ENCODE measurements at places on chromosomes 13 and 19.

- no peak for DNase-seq
Measured at GRCh38 chr13:30377312-30377685, 45.0 kb upstream of the UBE2L5 start.

GRCh38 chr13:99558570-99559180 is 57.4 kb downstream of the TM9SF2 start:
- DNase-seq = no peak

DNA sequence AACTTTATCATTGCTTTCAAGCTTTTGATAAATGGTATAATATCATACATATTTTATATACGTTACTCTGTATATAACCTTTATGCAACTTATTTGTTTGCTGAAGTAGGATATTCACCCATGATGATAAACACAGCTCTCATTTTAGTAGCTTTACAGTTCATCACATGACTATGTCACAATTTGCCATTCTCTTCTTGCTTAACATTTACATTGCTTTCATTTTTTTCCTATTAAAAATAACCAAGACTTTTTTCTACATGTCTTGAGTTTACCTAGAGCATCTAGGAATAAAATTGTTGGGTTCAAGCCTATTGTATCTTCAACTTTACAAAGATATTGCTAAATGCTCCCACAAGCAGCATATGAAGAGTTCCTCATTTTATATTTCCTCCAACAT is 54.0 kb downstream of the KCNRG start:
- no peak for DNase-seq

- no peak for DNase-seq
Measured at GRCh38 chr19:38223617-38224013, 407 bp downstream of the DPF1 start.

GRCh38 chr19:6501740-6502648 is at the start of gene TUBB4A:
Gene TUBB4A (minus strand): TSS chr19:6502309. CDS start chr19:6502212, 97 bp downstream.
- DNase-seq = no peak

- DNase-seq = no peak
Measured at GRCh38 chr19:13906521-13906904, 512 bp downstream of the CC2D1A start.

GRCh38 chr13:35768551-35768950 is 292.1 kb upstream of the MAB21L1 start:
- DNase-seq = no peak

GRCh38 chr13:86900906-86901305 is 770.3 kb upstream of the SLITRK5 start:
- no peak for DNase-seq

DNA sequence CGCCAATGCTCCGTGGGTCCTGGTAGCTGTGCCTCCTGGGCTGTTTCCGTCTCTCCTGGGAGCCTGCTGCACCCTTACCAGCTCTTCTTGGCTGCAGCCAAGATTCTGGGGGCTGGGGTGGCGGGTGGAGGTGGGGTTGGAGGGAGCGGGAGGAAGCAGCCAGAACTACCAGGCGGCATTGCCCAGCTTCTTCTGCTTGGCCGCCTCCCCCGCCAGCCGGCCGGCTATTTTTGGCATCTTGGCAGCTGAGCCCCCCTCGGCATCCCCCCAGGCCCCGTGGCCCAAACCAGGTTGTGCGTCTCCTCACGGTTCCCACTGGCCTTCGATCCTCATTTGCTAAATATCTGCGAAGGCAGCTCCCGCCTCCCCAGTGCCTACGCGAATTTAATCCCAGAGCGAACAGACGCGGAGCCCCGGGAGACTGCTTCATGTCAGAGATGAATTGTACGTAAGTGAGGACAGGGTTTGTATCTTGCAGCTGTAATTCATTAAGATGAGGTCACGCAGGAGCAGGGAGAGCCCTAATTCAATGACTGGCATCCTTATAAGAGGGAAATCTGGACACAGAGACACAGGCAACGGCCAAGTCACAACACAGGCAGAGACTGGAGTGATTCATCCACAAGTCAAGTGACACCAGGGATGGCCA is 12.8 kb upstream of the PEAK3 start:
- no peak for DNase-seq

- DNase-seq = no peak
Measured at GRCh38 chr13:71617265-71617664, 249.7 kb downstream of the DACH1 start.

DNA sequence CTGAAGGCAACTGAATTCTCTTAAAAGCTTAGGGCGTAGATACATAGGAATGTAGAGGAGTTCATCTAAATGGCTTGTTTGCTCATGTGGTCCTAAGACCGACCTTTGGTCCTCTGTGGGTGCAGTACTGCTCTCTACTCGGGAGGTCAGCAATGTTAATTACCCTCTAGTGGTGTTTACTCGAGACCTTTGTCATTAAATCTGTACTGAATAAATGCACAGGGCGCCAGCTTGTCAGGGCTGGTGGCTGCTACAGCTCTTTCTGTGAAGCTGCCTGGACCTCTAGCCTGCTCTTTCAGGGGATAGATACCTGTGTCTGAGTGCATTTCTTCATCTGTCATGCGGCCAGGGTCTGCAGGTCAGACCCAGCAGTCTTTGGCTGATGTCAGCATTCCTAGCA is 29.2 kb upstream of the MPHOSPH8 start:
- no peak for DNase-seq

All from left renal cortex interstitium (tissue), 4 donors.